ENCODE measurements at places on chromosomes 16 and 17.

DNA sequence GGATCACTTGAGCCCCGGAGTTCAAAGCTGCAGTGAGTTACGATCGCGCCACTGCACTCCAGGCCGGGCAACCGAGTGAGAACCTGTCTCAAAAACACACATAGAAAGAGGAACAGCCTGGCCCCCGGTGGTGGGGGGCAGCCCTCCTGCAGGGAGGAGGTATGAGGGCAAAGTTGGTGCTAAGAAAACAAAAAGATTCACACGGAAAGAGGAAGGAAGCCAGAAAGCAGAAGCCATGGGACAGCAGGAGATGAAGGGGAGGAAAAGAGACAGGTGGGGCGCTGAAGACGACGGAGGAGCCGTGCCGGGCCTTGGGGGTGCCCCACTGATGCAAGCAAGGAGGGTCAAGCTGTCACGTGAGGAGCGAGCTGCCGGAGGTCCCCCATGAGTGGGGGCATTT lies 8.2 kb upstream of the C16orf74 start:
- DNase-seq: no peak

- no peak for DNase-seq
These were observed 145.8 kb upstream of the CDH5 start for GRCh38 chr16:66220702-66221101.

DNA sequence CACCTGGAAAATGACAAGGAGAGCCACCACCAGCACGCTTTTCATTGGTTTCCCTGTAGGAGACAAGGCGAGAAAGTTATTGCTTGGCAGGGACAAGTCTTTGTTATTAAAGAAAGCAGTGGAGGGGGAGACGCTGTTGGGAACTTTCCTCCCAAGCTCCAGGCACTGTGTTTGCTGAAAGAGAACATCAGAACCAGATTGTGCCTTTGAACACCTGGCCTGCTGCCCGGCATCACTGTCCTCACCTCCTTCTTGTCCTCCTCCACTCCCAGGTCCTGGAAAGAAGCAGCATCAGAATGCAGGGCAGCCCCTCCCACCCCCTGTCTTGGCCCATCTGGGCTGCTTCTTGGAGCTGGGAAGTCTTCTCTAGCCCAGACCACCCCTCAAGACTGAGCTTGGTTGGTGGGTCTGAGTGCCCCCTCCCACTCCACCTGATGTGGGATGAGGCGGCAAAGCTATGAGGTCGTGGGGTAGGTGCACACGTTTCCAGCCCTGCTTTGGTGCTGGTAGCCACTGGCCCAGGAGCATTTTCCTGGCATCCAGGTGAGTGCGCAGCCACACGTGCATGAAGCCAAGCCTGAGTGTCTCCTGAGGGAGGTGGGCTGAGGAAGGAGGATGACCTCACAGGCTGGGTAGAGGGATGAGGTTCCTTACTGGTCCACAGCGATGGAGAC lies 6.2 kb downstream of the CCR7 start:
- DNase-seq: no peak

DNA sequence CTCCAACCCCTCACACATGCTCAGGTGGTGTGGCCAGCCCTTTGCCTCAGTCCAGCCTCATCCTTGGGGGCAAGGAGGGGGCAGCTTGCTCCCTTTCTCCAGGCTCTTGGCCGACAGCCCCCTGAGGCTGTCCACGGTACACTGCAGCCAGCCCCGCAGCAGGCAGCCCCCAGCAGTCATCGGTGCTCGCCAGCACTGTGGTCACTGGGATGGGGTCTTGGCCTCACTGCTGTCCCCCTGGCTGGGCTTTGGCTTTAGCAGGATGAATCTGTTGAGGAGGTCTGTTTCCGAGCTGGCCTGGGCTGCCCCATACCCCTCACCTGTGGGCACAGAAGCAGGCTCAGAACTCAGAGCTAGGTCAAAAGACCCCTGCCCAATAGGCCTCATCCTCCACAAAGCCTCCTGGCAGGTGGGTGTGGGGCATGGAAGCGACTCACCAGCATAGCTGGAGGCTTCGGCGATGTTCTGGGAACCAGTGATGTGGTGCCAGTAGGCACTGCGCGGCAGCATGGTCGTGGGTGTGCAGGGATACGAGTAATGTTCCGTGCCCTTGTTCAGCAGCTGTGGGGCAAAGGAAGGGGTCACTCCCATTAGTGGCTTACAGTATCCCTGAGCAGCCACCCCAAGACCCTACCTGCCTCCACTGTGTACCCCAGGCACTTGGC lies 10.8 kb downstream of the POLR2C start:
- DNase-seq: no peak

GRCh38 chr16:78786635-78787034 lies 687.2 kb downstream of the WWOX start:
- DNase-seq: no peak

DNA sequence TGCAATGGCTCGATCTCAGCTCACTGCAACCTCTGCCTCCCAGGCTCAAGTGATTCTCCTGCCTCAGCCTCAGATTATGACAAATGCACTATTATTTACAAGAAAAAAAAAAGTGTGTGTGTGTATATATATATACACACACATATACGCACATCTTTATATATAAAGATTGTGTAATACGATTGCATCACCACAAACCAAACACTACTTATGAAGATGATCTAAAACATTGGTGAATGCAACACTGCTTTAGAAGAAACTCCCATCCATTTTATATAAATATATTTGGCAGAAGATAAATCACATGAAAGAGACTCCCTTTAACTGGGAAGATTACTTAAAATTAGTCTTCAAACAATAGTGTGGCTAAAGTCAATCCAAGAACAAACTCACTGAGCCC lies 96.7 kb downstream of the SYCE1L start:
- no peak for DNase-seq

GRCh38 chr16:87491522-87492290 lies 1.1 kb downstream of the ZCCHC14 start:
- DNase-seq: peak; percentile 54

GRCh38 chr17:74457146-74457819 lies 9.2 kb upstream of the CD300A start:
- DNase-seq: peak; percentile 69

- no peak for DNase-seq
These were observed 509.5 kb downstream of the TMEM114 start for GRCh38 chr16:8080817-8081216.

DNA sequence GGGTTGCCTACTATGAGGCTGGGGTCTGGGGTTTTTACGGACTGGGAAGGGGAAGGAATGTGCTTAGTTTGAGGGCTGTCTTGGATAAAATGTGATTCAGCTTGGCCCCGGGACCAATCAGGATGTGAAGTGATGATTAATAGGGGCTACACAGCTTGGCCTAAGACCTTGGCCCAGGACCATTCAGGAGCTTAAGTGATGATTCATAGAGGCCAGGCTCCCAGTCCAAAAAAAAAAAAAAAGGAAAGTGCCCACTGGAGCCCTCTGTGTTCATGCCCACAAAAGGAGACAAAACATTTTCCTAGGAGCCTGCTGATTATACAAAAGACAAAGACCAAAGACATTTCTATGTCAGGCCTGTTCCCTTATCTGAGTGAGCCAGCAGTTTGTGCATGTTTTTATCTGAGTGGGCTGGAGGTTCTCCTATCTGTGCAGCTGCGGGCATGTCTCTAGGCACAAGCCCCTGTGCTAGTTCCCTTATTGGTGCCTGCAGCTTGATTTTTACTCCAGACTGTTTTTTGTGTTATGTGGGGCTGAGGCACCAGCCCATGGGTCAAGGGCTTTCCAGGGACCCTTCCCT lies 898.2 kb upstream of the GOT2 start:
- no peak for DNase-seq

DNA sequence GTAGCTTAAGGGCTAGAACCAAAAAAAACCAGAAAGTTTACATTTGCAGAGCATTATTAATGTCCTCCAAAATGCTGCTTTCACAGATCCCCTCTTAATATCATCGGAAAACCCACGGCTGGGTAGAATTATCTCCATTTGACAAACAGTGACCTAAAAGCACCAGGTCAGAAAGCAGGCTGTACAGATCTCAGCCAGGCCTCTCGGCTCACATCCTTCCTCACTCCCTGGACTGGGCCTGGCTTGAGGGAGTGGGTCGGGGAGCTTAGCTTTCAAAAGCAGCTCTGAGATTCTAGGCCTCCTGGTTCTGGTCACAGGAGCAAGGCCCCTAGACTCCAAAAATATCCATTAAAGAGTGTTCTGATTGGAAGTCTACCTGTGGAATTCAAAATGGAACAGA lies 9.1 kb upstream of the SLC12A3 start:
- DNase-seq: no peak
